Esophagus squamous epithelium (tissue), 5 donors: ENCODE measurements at places on chromosomes 11 and 22.

- DNase-seq: no peak
These were observed 28.4 kb upstream of the TTC12 start for GRCh38 chr11:113286009-113286408.

DNA sequence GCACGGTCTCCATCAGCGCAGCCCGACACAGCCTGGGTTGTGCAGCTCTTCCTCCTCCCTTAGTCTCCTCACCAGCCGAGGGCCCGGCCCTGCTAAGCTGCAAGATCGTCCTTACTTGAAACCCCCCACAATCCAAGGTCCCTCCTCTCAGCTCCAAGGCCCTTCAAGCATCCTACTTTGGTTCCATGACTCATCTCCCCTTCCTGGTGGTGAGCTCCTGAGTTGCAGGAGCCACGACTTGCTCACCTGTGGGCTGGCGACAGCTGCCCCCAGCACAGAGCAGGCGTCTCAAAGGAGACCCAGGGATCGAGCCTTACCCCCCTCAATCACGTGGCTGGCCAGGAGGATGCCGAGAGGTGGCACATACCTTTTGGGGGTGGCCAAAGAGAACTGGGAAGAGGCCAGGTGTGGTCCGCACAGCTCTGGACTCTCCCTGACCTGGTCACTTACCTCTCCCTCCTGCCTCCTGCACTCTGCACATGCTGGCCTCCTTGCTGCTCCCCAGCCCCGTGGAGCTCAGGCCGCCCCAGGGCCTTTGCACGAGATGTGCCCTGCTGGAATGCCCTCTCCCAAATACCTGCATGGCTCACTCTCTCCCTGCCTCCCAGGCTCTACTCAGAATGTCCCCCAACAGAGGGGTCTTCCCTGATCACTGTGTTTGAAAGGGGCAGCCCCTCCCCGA lies 35.2 kb upstream of the FADD start:
- DNase-seq: no peak

GRCh38 chr11:67632982-67633755 lies 3.4 kb upstream of the NUDT8 start:
- no peak for DNase-seq

GRCh38 chr22:25142102-25142501 lies 57.6 kb upstream of the CRYBB3 start:
- DNase-seq: no peak

GRCh38 chr22:41905411-41906202 lies 9.3 kb downstream of the SHISA8 start:
- no peak for DNase-seq

- no peak for DNase-seq
These were observed 261.7 kb downstream of the BUD13 start for GRCh38 chr11:116510886-116511650.

GRCh38 chr11:26963764-26964163 lies 30.1 kb upstream of the FIBIN start:
- DNase-seq: no peak

DNA sequence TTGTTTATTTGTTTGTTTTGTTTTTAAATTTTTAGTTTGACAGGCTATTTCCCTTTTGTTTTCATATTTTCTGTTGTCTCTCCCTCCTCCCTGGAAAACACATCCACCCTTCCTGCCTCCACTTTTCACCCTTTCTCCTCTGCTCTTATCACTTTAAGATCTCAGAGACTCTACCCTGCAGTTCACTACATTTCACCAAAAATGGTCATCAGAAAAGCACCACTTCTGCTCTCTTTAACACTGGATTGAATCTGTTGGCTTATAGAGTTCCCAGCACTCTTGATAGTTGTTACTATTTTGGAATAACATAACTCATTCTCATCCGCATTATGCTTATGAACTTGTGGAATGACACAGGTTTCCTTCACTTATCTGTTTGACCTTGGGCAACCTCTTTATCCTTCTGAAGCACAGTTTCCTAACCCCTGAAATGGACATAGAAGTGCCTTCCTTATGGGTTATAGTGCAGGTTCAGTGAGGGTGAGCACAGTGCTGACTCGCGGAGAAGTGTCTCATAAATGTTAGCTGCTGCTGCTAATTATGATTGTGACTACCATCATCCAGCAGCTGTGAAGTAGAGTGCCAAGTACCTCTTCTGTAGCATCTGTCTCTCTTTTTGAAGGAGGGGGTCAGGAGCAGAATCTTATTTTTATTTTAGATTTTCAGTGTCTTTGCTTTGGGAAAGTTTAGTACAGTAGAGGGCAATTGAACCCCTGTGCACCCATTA lies 15.0 kb downstream of the TEAD1 start:
- DNase-seq: no peak

DNA sequence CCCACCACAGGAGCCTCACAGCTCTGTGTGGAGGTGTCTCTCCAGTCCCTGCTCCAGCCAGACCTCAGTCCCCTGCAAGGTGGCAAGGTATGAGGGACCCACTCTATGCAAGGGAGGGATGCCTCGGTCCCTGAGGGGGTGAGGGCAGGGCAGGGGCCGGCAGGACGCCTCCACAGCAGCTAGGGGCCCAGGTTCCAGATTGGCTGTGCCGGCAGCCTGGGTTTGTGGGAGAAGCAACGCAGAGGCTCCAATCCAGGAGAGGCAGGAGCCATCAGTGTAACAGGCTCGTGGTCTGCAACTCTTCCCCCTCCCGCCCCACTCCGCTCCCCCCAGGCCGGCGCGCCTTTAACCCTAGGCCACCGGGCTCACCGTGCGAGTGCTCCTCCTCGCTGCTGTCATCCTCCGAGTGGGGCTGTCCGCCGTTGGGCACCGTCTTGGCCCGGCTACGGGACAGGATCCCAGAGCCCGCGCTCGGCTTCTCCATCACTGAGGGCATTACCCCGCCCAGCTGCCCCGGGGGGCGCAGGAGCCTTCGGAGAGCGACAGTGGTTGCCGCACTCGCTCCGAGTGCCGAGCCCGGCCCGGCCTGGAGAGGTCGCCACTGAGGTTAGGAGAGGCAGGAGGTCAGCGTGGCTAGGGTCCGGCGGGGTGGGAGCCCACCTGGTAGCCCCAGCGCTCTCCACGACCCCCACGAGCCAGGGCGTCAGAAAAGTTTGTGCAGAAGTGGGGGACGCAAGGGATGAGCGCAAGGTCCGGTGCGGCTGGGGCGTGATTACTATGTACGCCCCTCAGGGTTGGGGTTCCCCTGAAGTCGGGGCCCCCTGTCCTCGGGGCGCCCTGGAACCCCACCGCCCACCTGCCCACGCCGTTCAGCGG lies 765 bp downstream of the RCOR2 start:
- DNase-seq: no peak

DNA sequence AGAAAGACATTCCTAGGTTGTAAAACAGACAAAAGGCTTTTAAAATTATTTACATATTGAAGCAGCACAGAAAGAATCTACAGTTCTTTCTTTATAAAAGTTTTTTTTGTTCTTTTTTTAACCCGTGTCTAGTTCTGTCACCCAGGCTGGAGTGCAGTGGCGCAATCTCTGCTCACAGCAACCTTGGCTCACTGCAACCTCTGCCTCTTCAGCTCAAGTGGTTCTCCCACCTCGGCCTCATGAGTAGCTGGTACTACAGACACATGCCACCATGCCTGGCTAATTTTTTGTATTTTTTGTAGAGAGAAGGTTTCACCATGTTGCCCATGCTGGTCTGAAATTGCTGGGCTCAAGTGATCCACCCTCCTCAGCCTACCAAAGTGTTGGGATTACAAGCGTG lies 3.8 kb upstream of the INCENP start:
- no peak for DNase-seq

- no peak for DNase-seq
These were observed 681.9 kb downstream of the NTM start for GRCh38 chr11:132052342-132052741.

- DNase-seq: no peak
These were observed 3.2 kb upstream of the THY1 start for GRCh38 chr11:119426142-119426541.

DNA sequence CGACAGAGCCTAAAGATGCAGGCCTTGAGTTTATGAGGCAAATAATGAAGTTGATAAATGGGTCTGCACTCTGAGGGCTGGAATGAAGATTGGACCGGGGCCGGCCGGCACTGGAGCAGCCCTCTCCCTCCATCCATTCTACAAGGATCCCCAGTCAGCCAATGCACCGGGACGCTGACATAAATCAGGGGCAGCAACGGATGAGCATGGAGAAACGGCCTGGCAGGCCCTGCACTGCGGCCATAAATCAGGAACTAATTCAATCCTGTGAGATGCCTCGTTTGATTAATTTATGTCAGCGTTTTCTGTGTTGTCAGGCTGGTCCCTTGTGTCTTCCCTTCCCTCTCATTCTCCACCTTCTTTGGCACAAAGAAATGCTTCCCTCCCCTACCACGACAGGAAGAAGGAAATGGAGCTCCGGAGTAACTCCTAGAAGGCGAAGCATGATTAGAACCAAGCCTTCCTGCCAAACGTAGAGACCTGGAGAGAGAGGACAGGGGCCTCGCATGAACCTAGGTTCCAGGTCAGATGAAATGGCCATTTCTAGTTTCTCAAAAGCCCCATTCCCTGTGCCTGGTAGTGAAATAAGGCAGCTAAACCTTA lies 358.4 kb downstream of the OPCML start:
- DNase-seq: no peak

GRCh38 chr11:112320668-112321067 lies 60.0 kb upstream of the PLET1 start:
- no peak for DNase-seq

DNA sequence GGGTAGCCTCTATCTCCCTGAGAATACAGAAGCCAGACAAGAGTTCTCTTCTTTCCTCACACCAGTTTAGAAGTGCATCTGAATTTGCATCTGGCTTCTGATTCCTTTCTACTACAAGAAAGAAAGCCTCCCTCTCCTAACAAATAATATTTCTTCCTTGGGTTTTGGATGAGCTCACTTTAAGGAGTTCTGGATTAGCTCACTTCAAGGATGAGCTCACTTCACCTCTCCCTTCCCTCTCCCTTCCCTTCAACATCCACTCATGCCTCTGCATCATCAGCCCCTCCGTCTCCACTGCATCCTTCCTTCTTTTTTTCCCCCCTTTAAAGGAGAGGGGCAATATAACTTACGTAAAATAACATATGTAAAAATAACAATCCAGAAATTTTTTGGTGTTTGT lies 1.6 kb upstream of the MTNR1B start:
- DNase-seq: no peak

GRCh38 chr22:46801331-46801811 lies 38.9 kb downstream of the TBC1D22A start:
- DNase-seq: no peak

GRCh38 chr11:133545199-133545803 lies 13.0 kb upstream of the OPCML start:
- DNase-seq: no peak

GRCh38 chr22:40107851-40108378 lies 69.8 kb upstream of the TNRC6B start:
- DNase-seq: no peak

- no peak for DNase-seq
These were observed 15.6 kb downstream of the CABP7 start for GRCh38 chr22:29735416-29735815.

- no peak for DNase-seq
These were observed 85.2 kb upstream of the ARHGAP20 start for GRCh38 chr11:110797453-110797852.

- no peak for DNase-seq
These were observed 252.6 kb downstream of the GUCY1A2 start for GRCh38 chr11:106765469-106766258.

- no peak for DNase-seq
These were observed 134.2 kb downstream of the CCDC81 start for GRCh38 chr11:86508604-86509587.
